ENCODE measurements at places on chromosomes 1 and 21. TPM values are rescaled to one million over a fixed set of nuclear protein-coding genes. Genes with fewer than 3 reads are reported as not detected.

SSX2IP gene
- 21.4 TPM for total RNA-seq

IGSF21 gene
- total RNA-seq: not detected

ZNF593OS gene
- total RNA-seq: not detected

ERO1B gene
- total RNA-seq: 0.76 TPM

- no peak for DNase-seq
Observed at GRCh38 chr1:205150651-205151428, 29.1 kb upstream of the RBBP5 start.

DNA sequence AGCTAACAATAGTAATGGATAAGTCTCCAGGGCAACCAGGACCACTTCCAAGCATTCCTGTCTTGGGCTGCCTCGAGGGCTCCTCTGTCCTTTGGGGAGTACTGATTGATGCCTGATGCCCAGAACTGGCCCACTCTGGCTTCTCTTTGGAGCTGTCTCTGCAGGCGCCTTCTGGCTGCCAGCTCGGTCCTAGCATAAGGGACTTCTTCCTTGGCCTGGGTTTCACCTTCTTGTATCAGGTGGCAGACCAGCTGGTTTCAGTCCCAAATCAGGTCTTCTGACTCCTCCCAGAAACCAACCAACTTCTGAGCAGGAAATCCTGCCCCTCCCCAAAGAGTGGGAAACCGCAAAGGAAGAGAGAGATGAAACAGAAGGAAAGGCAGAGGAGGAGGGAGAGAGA, 10.6 kb downstream of the G0S2 start:
- DNase-seq: no peak

GRCh38 chr1:197224160-197224559, 43.9 kb upstream of the CRB1 start:
- no peak for DNase-seq

DNA sequence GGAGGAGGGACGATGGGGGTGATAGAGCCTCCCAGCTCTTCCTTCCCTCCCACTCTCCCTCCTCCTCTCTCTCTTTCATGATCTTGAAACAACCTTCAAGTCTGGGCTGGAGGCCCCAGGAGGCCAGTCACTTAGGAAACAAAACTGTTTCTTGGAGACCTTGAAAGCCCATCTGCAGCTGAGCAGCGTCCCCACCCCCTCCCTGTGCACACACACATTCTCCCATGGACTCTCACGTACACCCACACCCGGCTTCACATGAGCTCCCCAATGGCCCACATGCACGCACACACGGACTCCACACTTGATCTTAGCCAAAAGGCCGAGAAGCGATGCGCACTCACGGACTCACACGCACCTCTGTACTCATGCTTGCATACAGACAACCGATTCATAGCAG, 3.2 kb upstream of the ATP1A2 start:
- DNase-seq: no peak

GRCh38 chr1:40264354-40264781, 6.3 kb downstream of the ZMPSTE24 start:
- DNase-seq: no peak

DNA sequence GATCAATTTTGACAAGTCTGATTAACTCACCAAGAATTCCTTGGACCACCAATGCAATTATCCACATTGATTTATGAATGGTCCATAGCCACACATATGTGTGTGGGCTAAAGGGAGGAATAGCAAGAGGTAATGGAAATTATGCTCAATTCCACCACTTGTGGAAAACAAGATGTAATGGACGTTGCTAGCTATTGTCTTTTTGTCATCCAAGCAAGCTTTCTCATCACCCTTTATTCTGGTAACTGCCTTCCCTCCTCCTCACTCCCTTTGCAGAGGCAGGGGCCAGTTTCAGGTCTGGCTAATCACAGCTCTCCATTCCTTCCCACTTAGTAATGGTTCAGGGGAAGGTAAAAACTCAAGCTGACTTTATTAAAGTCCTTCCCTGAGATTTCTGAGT, 24.7 kb upstream of the RAB3GAP2 start:
- no peak for DNase-seq

GRCh38 chr1:118944546-118944945, 43.6 kb downstream of the TBX15 start:
- DNase-seq: no peak
